ENCODE measurements at places on chromosomes 4 and X. TPM values are rescaled to one million over a fixed set of nuclear protein-coding genes. Genes with fewer than 3 reads are reported as not detected.

Gene TMEM154
- total RNA-seq, result 0.08 TPM

Gene ADH1A
- total RNA-seq, result not detected

Gene ETDB
- total RNA-seq, result not detected

Gene HSD17B11
- total RNA-seq, result 54.8 TPM

Gene HDX
- 2.0 TPM for total RNA-seq

Gene CENPU
- total RNA-seq, result 26.0 TPM

Gene EFNB1
- 10.1 TPM for total RNA-seq

Gene TMPRSS11F
- total RNA-seq, result not detected

Gene GAGE12H
- not detected for total RNA-seq

Gene MAGEC3
- total RNA-seq, result not detected

Gene RHOXF1
- total RNA-seq, result not detected

Gene MTNR1A
- 0.64 TPM for total RNA-seq

Data from A549 treated with RU486 at 1 μM for 4 hours (cell line).